Right ventricle myocardium superior (tissue), 1 donor: ENCODE measurements at places on chromosomes 7 and 10.

- no peak for DNase-seq
These were observed 3.0 kb downstream of the CALU start for GRCh38 chr7:128742206-128742605.

- no peak for DNase-seq
These were observed 36.3 kb upstream of the GOLGA7B start for GRCh38 chr10:97813311-97813710.

- no peak for DNase-seq
These were observed 18.6 kb downstream of the OCM2 start for GRCh38 chr7:97971120-97971989.

DNA sequence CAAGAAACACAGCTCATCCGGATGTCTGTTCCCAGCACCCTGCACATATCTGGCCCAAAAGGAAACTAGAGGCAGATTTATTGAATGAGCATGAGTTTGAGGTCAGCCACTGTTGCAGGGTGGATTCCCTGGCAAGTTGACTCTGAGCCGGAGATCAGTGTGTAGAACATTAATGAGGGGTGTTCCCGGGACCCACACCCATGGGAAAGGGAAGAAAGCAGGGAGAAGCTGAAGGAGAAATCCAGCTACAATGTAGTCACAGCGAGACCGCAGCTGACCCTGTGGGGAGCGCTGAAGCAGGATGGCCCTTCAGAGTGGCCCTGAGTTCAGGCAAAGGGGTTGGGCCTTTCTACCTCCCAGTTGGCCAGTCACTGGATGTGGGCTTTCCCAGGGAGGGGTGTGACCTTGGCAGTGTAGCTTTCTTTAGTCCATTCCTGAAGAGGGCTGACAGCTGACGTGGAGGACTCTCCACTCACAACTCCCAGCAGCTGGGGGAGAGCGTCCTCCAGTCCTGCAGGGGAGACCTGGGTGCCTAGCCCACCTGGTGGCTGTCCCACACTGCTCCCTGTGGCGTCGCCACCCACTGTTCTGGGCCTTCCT lies 324.2 kb upstream of the ZMIZ1 start:
- DNase-seq: peak; percentile 53

DNA sequence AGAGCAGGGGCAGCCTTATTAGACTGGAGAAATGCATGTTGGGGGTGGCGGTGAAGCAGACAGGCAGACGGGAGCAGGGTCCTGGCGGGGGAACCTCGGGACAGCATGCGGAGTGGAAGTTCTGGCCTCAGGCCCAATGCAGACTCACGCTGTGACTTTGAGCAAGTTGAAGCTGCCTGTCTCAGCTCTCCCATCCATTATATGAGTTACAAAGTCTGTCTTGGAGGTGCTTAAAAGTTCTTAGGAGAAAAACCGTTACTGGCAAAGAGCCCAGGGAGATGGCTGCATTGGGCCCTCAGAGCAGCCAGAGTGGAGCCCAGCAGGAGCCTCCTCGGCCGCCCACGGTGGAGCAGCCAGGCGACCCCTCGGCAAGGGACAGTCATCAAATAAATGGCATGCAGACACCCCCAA lies 509.5 kb downstream of the PLXNA4 start:
- peak; percentile 67 for DNase-seq

DNA sequence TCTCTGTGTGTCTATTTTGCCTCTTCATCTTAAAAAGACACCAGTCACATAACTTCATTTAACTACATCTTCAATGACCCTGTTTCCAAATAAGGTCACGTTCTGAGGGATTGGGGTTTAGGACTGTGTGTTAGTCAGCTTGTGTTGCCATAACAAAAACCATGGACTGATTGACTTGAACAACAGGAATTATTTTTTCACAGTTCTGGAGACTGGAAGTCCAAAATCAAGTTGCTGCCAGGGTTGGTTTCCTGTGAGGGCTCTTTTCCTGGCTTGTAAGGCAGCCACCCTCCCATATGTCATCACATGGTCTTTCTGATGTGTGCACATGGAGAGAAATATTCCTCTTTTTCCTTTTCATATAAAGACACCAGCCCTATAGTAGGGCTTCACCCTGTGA lies 55.3 kb downstream of the REEP3 start:
- DNase-seq: no peak

DNA sequence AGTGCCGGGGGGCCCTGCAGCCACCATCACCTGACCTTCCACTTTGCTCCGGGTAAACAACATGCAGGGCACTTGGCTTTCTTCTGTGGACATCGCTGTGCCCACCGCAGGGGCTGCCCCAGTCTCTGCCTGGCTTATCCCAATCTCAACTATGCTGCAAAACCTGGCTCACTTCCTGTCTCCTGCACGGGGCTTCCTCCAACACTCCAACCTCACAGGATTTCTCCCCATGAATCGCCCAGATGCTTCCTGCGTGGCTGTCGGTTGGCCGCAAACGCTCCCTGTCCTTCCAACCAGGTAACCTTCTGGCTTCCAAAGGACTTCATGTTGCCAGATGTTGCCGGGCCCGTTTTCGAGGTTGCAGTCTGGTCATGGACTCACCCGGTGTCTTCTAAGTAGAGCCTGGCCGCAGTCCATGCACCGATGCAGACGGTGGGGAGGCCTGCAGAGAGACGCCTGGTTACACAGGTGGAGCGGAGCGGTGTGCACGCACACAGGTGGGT lies 109.0 kb downstream of the VIPR2 start:
- DNase-seq: no peak

DNA sequence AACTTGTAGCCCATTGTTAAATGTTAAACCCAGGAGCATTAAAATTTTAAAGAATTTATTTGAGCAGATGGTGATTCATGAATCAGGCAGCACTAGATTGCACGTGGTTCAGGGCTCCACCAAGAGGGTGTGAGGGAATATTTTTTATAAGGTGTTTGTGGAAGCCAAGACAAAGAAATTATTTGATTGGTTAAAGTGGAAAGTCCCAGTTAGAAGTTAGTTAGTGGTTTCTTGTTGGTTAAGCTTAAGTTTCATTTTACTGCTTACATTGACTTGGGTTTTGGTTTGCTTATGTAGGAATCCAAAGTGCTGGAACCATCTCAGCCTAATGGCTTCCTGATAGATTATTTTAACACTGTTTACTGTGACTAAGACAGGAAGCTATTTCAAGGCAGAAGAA lies 906.2 kb downstream of the LRMDA start:
- DNase-seq: no peak
